ENCODE measurements at places on chromosomes 5 and 9.

DNA sequence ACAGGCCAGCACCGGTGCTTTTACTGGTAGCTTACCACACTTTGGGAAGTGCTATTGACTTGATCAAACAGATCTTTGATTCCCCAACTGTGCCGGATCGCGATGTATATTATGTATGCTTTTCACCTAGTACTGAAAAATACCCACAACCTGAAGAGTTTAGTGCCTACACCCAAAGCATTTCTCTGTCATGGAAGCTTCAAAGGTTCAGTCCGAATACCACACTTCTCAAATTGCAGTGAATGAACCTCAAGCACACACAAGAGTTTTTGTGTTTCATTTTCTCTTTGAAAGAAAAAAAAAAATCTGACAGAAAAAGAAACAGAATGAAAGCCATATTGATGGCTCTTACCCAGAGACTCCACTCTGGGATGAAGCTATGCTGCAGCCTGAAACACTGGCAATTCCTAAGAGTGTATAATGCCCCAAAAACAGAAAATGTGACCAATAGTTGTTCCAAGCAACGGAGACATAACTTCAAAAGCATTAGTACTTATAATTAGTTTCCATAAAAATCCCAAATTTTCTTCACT, 100.9 kb downstream of the EBF1 start:
- DNase-seq, result no peak

DNA sequence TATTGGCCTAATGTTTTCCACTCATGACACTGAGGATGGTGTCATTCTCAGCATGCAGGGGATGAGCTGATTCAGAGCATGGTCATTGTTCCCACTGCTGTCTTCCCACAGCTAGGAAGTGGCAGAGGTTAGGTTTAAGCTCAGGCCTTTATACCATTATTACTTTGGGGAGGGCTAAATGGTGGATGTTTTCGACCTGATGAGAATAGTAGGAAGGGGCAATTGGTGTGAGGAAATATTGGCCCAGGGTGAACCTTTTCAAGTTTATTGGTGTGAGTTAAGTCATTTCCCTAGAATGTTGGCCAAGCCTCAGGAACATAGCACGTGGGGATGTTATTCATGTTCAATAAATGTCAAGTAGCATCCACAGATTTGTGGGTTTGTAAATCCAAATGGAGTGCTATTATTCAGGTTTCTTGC, 59.6 kb downstream of the ARHGAP26 start:
- DNase-seq, result no peak

- no peak for DNase-seq
Measured at GRCh38 chr9:12461763-12462460, 231.3 kb upstream of the TYRP1 start.

- DNase-seq, result no peak
Measured at GRCh38 chr5:58746321-58746720, 163.4 kb downstream of the RAB3C start.

GRCh38 chr5:82334856-82335255, 56.7 kb upstream of the RPS23 start:
- no peak for DNase-seq

DNA sequence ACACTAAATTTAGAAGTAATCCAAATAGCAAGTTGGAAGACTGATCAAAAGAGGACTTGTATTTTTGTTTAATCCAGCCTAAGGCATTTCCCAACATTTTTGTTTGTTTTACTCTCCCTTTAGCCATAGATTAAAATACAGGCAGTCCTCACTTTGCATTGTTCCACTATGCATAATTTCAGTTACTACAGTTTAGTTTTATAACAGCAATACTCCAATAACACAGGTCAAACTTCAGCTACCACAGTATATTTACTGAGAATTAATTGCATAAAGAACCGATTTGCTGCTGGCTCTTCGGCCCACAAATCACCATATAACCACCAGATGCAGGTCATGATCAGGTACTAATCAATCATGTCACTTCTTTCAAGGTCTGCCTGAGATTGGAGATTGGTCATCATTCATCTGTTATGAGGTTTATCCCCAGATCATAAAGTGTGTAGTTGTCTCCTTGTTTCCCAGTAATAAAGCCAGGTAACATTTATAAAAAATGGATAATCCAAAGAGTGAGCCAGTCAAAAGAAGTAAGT, 12.1 kb downstream of the FTMT start:
- no peak for DNase-seq

DNA sequence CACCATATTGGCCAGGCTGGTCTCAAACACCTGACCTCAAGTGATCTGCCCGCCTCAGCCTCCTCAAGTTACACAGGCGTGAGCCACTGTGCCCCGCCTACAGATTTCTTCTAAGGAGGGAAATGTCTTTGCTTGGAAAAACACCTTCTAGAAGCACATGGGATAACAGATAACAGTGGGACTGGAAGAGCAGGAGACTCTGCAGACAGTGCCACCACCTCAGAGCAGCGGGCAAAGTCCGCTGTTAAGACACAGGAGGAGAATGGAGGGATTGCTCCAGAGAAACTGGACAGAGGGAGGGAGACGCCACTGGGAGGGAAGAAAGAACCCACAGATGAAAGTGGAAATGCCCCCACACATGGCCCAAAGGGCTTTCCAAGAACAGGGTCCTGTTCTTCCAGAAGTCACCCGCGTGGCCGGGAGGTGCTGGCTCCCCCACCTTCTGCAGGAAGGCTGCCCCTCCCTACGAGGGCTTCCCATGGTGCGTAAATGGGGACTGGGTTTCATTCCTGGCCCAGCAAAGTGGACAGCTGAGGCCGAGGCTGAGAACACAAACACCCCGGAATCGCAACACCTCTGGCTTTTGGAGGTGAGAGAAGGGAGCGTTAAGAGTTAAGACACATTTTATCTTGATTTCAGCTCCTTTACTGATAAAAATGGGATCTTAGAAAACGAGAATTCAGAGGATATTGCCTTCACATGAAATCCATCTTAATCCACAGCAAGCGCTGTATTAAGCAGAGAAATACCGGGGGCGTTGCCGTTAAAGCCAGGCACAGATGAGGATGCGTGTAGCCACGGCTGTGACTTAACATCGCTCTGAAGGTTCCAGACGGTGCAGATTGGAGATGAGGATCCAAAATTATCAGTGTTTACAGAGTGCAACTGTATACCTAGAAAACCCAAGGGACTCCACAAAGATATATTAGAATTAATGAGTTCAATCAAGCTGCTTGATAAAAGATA, 11.2 kb downstream of the ADAMTS2 start:
- no peak for DNase-seq

DNA sequence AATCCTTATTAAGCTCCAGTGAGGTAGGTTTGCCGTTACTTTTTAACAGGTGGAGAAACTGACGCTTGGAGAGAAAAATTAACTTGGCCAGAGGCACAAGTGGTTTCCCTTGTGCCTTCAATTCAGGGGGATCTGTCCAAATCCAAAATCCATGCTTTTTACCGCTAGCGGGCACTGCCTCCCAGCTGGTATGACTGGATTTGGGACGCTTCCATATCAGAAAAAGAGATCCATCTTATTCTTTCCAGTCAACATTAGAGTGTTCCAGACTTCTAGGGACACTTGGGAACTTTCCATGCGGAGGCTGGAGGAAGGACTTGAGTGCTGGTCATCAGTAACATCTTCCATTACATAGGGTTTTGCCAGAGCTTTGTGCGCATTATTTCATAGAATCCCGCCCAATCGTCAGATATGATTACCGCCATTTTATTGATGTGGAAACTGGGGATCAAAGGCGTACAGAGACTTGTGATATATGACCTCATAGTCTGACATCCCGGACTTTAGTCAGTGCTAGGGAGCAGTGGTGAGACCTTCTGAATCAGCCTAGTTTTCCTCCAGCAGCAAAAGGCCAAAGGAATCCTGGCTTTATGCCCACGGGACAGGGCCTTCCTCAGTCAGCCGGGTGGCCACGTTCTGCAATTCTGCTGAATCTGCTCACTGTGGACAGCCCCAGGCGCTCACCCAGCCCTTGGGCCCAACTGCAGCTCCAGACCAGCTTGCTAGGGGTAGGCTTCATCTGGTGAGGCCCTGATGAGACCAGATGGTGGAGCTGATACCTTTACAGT, 1.1 kb upstream of the GNPDA1 start:
- no peak for DNase-seq

DNA sequence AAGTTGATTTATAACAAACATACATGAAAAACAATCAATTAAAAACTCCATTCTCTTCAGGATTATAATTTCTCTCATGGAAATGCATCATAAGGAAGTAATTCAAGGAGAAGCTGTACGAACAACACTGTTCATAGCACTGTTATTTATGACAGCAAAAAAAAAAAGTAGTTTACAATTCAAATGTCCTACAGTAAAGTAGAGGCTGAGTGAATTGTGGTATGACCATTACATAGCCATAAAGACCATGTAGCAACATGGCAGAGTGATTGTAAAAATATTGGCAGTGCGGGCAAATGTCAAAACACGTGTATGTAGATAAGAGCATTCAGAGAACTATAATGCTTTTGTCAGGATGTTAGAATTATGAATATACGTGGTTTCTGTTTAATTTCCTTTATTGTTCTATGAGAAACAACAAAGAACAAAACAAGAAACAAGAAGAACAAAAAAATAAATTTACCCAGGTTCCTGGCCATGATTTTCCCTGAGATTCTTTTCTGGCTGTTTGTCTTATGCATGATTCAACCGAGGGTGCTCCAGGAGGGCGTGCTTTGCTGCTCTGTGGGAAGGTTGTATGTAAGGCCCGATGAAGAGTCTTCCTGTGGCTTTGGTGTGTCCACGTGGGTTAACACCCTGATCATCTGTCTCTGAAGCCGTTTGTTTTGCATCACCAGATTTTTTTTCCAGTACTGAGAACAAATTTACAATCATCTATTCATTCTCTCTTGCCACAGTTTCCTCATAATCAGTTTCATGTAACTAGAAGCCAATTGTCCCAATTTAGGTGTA, 28.8 kb downstream of the GCNT4 start:
- DNase-seq, result no peak

DNA sequence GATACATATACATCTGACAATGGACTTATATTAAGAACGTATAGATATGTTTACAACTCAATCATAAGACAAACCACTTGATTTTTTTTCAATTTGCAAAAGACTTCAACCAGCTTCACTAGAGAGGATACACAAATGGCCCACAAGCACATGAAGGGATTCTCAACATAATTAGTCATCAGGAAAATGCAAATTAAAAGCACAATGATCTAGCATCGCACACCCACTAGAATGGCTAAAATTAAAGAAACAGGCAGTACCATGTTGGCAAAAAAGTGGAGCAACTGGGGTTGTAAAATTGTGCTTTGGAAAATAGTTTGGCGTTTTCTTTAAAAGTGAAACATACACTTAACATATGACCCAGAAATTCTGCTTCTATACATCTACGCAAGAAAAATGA, 80.0 kb upstream of the TRIO start:
- no peak for DNase-seq

DNA sequence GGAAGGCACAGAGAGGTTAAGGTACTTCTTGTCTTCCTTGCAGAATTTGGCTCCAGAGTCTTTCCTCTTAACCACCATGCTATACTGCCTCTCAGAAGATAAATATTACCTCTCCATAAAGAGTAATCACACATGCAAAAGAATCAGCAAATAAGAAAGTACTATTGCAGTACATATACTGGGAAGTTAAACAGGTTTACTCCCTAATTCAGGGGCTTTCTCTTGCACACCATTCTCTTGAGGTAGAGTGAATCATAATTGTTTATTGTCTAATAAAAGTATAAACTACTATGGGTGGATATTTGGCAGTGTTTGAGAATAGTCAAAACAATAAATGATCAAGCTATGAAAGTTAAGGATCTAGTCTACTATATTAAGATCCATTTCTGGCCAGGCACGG, 40.4 kb downstream of the SPINK5 start:
- DNase-seq, result no peak

DNA sequence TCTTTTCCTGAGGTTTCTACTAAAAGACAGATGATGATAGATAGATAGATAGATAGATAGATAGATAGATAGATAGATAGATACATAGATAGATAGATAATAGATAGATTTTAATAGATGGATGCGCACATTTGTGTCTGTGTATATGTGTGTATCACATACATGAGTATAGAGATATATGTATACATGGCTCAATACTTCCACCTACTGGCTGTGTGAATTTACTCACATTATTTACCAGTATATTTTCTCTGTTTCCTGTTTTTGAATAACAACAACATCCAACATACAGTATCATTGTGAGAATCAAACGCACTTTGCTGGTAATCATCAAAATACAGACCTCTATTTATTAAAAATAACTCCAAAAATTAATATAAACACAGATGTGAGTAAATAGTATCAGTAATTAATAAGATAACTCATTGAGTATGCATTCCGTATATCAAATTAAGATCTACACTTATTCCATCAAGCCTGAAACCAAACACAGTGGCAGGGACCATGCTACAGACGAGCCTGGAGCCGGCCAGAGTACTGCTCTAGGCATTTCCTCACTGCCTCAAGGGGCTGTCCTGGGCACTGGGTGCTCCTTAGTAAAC, 338.0 kb downstream of the SEMA5A start:
- peak; percentile 35 for DNase-seq

- DNase-seq, result no peak
Measured at GRCh38 chr5:132238169-132238744, 10.6 kb upstream of the P4HA2 start.

Measured in NCI-H2171 (cell line).